Stimulated activated CD8-positive, alpha-beta memory T cell treated with anti-CD3 and anti-CD28 coated beads, Interleukin-15, amount 100 ng/mL, for 24 hours (primary cell): ENCODE measurements at places on chromosomes 13 and 19.

DNA sequence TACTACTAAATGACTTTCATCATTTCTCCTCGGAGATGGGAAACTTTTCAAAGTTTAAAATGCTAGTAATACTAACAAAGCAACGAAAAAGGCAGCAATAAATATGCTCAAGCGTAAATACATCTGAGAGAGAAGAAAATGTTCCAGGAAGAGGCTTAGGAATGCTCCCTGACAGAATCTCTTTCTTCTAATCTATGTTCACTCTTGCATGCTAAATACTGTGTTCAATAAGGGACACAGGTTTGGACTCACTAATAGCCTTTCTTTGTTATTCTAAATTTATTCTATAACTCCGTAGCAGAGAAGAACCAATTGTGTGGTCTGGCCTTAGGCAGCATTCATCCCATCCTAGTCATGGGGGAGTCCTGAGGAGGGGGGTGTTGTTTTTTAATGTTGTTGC, 823.0 kb downstream of the PCDH9 start:
- no peak for DNase-seq

GRCh38 chr19:16801600-16802013, 27.6 kb upstream of the SIN3B start:
- no peak for DNase-seq

DNA sequence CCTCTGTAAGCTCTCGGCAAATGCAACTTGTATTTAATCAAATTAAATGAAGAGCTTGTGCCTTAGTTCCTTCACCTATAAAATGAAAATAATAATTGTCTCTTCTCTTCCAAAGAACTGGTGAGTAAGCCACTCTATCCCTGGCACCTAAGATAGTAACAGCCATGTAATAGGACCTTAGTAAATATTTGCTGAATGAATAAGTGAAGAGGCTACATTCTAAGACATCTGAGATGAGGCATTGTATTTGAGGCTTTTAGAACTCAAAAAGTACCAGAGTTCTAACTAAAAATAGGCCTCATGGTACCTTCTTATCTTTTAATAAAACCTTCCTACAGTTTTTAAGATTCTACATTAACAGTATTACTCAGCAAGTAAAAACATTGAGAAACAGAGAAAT, 17.3 kb upstream of the DCLK1 start:
- no peak for DNase-seq

DNA sequence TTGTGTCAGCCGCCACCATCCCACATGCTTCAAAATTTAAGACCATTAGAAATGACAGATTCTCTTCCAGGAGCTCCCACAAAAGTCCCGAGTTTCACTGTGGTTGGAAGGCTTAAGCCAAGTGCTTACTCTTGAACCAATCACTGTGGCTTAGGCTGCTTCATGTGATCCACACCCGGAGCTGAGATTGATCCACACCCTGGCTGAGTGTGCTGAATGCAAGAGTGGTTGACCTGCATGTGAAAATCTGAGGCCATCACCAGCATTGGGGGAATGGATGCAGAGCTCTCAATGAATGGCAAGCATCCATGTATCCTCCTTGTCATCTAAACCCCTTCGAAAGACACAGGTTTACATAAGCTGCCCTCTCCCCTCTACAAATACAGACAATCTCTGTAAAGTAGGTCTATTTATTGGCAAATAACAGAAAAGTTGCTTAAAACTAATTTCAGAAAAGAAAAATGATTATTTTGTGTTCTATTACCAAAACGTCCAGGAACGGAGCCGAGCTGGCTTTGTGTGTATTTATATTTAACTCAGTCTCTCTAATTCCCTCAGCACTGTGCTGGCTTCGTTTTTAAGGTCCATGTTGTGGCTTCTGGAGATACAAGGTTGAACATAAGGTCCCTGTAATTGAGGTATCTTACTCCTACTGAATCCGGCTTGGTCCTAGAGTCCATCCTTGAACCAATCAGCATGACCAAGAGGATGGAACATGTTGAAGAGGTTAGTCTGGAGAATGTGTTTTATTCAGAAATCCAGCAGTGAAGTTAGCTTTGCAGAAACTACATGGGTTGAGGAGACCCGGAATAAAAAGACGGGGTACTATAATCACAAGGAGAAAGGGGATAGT, 332.4 kb downstream of the LIG4 start:
- no peak for DNase-seq

GRCh38 chr13:40910324-40911050, 108.6 kb downstream of the ELF1 start:
- DNase-seq, result no peak

GRCh38 chr13:97249796-97250495, 27.8 kb downstream of the MBNL2 start:
- DNase-seq, result no peak

GRCh38 chr13:71831716-71832115, 35.3 kb downstream of the DACH1 start:
- no peak for DNase-seq

DNA sequence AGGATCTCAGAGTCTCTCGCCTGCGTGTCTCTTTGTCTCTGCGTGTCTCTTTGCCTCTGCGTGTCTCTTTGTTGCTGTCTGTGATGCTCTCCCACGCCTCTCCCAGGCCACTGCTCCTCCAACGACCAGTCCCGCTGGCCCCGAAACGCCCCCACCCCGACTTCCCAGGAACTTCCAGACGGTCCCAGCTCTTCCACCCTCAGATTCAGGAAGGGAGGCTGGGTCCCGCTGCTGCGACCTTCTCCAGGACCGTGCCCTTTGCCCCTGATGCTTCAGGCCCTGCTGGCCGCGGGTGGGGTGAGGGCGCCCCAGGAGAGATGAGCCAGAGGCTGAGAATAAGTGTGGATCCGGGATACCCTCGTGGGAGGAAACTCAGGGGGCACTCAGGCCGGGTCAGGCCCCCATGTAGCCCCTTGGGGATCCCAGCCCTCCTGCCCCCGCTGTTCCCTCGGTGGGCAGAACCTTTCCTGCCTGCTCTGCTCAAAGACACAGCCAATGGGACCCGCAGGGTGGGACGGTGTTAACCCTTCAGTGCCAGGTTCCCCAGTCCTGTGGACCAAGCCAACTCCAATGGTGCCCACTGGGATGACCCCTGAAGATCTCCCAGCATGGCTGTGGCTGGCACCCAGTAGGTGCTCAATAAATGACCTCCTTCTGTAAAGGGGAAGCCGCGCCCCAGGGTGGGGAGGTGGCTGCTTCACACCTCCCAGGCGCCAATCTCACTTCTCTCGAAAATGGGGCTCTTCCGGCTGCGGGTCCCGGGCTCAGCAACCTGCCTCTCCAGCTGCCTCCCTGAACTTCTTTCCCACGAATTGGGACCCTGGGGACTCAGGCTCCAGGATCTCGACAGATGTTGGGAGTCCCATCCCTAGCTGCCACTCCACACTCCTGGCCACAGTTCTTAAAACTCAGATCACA, 1.5 kb upstream of the S1PR5 start:
- no peak for DNase-seq

GRCh38 chr13:73938372-73939070, 195.7 kb downstream of the KLF12 start:
- DNase-seq, result no peak

GRCh38 chr13:98741741-98742435, 10.6 kb downstream of the SLC15A1 start:
- no peak for DNase-seq
